K562 (cell line): ENCODE measurements at places on chromosomes 13 and 19.

DNA sequence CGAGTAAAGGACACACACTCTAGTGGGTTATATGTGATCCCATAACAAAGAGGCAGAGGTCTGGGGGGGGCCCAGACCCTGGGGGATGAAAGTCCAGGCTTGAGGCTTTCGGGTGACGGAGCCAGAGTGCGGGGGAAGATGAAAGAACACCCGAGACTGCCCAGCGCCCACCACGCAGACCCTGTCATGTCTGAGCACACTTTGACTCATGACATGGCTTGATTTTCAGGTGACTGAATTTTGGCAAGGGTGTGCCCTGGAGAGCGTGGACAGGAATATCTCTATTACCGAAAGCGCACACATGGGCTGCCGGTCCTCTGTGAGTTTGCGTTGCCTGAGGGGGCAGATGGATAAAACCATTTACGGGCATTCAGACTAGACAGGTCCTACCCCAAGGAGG, 192.0 kb upstream of the SOX1 start:
- no peak for DNase-seq

DNA sequence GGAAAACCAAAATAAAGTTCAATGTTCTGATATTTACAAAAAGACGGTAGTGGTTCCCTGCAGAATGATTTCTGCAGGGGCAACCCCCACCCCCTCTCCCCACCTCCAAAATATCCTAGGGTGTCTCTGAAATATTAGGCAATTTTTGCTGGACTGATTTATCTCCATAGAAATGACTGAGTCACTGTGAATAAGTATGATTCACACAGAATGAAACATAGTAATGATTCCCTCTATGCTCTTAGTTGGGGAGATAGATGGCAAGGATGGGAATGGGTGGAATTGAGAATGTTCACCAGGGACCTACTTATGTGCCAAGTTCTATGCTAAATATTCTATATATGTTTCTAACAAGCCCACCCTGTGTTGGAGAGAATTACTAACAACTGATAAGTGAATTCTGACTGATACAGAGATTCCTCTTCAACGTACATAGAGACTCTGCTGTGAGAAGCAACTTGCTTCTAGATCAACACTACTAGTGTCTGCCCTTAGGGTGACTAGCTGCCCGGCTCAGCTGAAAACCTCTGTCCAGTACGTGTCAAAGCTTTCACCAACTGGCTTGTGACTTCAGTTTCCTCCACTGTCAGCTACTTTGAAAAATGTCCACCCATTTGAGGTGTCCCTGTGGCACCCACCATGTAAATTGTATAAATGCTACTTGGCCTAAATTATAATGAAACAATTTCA, 38.4 kb upstream of the RAP2A start:
- DNase-seq, result no peak

DNA sequence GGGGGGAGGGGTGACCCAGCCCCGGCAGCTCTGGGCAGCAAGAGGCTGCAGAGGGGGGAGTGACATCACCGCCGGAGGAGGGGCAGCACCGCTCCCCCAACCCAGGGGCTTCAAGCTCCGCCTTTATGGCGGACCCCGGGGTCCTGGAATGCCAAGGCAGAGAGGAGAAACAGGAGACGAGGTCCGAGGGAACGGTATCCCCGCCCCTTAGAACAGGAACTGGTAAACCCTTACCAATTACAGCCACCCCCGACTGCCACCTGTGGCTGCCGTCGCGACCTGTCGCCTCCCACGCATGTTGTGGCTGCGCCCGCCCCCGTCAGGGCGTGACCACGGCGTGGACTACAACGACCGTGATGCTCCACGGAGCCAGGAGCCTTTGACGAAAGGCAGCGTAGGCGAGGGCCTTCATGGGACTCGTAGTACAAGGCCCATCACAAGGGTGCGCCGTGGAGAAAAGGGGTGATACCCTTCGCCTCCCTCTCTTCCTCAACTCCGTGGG, 4.1 kb upstream of the KCNC3 start:
- DNase-seq, result peak; percentile 71

DNA sequence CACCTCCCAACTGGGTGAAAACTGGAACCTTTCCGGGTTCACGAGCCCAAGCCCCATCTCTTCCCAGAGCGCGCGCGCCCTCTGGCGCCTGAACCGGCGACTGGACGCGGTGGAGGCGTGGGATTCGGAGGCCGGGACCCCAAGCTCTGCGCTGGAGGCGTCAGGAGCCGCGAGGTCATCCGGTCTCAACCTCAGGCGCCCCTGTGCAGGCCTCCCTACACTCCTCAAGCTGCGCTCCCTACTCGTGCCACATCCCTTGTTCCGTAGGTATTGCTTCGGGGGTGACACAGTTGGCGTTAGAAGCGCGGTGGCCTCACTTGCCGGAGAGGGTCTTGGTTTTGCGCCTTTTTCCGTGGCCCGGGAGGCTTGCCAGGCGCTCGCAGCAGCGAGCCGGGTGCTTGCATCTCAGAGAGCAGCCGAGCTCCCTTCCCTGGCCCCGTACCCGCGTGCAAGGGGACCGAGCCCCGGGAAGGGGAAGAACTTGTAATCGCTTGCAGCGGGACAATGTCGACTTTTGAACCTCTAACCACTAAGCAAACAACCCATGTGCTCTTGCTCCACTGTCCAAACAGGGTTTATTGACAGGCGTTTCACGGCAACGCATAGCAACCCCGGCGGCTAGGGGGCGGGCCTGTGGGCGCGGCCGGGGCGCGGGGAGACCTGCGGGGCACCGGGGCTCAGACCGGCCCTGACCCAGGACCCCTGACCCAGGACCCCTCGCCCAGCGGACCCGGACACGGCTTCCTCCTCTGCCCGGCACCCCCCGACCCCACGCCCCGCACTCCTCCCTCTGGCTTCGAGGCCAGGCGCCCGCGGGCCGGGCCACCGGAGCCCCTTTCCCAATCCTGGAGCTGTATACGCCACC, 8.5 kb downstream of the CDX2 start:
- DNase-seq, result peak; percentile 35

DNA sequence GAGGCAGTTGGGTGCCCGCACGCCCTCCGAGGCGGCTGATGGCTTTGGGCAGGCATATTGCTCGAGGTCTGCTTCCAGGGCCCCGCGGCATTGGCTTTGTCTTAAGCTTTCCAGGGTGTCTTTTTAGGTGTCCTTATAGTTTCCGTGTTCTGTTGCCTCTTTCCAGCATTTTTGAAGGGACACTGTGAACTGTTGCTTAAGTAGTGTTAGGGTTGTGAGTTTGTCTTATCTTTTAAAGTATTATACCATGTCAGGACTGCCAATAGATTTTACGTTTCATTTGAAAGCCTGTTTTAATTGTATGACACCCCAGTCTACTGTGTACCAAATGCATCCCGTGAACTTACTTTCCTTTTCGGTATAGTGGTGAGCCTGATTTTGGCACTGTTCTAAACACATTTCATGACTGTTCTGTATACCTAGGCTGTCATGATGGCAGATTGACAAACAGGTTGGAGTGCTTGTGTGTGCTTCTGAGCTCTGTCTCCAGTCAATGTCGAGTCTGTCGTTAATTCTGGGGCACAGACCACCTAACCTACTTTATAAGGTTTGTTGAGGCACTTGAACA, 656 bp downstream of the PCCA start:
- no peak for DNase-seq

DNA sequence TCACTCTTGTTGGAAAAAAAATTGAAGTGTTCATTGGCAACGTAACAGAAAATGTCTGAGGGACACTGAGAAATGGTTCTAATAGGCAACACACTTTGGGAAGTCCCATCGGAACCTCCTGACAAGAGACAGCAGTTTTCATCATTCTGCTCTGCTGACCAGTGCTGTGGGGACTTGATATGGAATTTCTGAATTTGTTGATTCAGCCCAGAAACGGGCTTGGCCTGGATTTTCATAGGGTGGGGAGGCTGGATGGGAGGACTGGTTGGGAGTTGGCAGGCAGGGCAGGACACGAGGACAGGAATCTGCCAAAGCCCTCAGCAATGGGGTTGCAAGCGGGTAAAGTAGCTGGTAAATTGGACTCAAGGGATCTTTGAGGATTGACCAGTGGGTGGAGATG, 96.5 kb downstream of the DCT start:
- DNase-seq, result no peak

DNA sequence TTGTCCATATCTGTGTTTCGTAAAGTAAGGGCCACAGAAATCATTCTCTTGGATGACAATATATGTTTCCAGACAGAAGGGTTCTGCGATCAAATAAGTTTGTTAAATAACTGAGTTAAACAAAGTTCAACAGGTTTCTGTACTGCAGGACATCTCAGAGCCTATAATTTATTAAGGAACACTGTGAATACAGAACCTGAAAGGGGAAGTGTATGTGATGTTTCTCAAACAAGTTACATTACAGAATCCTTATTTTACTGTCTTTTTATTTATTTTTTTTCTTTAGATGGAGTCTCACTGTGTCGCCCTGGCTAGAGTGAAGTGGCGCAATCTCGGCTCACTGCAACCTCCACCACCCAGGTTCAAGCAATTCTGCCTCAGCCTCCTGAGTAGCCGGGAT, 55.4 kb upstream of the GTF2F2 start:
- DNase-seq, result no peak

DNA sequence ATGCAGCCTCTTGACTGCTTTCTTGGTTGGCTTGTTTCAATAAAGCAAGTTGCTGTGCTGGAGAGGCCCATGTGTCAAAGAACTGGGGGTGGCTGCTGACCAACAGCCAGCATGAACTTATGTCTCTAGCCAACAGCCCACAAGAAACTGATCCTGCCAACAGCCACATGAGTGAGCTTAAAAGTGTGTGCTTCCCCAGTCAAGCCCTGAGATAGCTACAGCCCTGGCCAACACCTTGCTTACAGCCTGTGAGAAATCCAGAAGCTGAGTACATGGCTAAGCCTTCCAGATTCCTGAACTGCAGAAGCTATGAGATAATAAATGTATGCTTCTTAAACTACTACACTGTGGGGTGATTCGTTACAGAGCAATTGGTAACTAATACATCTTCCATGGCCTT, 38.9 kb upstream of the IPO5 start:
- DNase-seq, result no peak

DNA sequence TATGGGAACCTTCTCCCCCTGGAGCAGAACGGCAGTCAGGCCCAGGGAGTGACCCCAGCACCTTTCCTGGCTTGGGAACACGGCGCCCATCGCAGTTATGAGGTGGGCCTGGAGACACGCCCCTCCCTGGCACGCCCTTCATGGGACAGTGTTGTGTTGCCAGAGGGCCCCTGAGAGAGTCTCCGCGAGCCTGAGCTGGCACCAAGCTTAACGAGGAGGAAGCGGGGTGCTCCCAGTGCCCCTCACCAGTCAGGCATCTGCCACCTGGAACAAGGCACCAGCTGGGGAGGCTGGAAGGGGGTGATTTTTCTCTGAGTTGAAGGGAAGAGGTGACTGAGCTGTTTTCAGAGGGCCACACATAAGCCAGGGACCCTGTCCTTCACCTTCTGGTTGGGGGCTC, 180.6 kb downstream of the KDM4B start:
- DNase-seq, result no peak

DNA sequence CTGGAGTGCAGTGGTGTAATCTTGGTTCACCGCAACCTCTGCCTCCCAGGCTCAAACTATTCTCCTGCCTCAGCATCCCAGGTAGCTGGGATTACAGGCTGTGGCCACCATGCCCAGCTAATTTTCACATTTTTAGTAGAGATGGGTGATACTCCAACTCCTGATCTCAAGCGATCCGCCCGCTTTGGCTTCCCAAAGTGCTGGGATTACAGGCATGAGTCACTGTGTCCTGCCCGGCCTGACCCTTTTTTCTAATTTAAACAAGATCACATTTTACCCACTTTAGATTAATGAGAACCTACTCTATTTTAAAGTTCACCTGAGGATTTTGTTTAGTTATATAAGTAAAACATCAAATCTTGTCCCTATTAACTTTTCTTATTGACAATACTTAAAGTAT, 91.8 kb upstream of the POSTN start:
- DNase-seq, result no peak

- DNase-seq, result no peak
Observed at GRCh38 chr13:94181461-94182107, 297.9 kb downstream of the DCT start.

- no peak for DNase-seq
Observed at GRCh38 chr19:739998-740715, 10.8 kb upstream of the MISP start.

- peak; percentile 96 for DNase-seq
Observed at GRCh38 chr19:35879770-35880317, 11.5 kb downstream of the APLP1 start.

DNA sequence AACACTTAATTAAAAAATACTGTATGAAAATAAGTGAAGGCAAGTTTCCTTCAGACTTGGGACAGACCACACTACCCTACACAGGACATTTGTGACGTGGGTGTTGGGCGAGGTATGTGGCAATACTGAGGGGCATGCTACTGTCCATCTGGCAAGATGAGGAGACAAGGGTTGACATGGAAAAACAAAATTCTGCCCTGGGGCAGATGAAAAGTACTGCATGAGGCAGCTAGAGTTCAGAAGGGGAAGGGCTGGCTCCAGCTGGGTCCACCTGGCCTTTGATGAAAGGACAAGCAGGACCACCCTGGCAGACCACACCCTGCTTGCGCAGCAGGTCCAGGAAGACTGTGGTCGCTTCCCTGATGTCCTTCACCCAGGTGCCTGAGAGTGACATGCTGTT, 43.2 kb downstream of the LATS2 start:
- DNase-seq, result no peak
